H1 (cell line): ENCODE measurements at places on chromosomes 4 and X.

- DNase-seq = peak; percentile 7
Measured at GRCh38 chrX:77160301-77160700, 286.9 kb upstream of the FGF16 start.

DNA sequence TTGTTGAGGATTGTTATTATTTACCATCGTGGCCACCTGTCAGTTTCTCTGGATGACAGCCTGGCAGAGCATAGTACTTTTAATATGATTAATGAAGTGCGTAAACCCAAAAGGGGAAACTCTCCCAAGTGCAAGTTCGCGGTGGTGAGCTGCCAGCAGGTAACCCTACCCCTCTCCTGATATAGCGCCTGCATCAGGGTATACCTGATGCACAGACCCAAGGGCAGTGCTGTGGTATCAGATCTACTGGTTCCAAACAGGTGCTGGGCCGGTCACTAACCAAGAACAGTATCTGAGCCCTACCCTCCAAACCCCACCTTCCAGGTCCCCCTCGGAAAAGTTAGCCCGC is 1.6 kb downstream of the RNF150 start:
- no peak for DNase-seq

DNA sequence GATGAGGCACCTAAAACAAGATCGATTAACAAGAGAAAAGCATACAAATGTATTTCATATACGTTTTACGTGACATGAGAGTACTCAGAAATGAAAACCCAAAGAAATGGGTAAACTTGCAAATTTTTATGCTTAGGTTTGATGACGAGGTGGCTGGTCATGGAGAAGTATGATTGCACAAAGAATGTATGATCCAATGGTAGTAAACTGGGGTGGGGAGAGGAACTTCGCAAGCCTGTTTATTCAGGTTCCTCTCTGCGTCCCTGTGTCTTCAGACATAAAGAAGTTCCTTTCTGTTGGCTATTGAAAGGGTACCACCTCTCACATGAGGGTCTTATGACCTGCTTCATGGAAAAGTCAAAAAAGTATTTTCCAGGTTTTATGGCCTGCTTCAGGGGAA is 309.2 kb downstream of the BCOR start:
- no peak for DNase-seq

DNA sequence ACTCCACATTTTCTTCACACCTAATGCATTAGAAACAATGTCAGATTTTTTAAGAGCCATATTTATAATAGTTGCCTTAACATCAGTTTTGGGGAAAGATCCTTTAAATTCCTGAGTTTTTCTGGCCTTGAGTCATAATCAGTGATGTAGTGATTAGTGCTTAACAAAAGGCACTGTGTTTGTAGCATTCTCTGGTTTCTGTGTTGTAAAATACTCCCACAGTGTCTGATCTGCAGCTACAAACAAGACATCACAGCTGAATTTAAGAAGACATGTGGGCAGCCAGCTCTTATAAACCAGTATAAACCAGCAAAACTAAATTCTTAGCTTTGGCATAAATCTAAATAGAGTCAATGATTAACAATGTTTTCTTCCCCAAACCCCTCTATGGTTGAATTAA is 233.8 kb downstream of the FSTL5 start:
- DNase-seq = no peak

- no peak for DNase-seq
Measured at GRCh38 chrX:109873983-109874382, 128.9 kb upstream of the TMEM164 start.

DNA sequence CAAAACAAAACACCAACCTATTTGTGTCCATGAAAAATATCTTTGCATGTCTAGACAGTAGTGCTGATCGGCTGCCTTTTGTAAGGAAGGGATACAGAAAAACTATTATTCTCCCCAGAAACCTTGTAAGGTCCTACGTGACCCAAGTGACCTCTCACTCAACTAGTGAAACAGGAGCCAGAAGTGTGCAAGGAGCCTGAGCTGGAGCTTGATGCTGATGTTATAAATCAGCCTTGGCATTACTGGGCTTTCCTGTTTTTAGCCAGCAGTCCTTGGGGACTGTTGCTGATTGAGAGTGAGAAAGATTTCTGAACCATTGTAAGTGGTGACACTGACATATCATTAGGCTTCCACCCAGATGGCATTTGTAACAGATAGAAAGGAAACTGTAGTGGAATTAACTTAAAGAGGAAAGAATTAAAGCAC is 100.8 kb upstream of the LIMCH1 start:
- no peak for DNase-seq

- DNase-seq = no peak
Measured at GRCh38 chrX:149630681-149631233, 835 bp downstream of the TMEM185A start.

DNA sequence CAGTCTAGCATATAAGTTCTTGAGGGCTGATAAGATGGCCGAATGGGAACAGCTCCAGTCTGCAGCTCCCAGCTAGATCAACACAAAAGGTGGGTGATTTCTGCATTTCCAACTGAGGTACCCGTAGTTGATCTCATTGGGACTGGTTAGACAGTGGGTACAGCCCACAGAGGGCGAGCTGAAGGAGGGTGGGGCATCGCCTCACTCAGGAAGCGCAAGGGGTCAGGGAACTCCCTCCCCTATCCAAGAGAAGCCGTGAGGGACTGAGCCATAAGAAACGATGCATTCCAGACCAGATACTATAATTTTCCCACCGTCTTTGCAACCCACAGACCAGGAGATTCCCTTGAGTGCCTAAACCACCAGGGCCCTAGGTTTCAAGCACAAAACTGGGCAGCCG is 109.0 kb downstream of the RPS6KA6 start:
- DNase-seq = no peak

DNA sequence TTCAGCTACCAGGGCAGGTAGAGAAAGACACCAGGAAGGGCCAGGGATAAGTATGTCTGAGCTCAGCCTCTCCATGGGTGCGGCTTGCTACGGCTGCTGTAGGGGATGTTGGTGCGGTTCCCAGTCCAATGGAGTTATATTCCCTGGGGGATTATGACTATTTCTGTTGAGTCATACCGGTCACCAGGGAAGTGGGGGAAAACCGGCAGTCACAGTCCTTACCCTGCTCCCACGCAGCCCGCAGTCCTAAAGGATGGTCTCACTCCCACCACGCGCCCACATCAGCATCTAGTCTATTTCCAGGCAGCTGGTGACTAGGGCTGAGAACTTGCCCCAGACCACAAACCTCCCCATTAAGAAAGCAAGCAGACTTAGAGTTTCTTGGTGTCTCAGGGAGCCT is 191.6 kb downstream of the VEGFC start:
- DNase-seq = no peak

- DNase-seq = no peak
Measured at GRCh38 chr4:133598779-133599178, 449.7 kb downstream of the PCDH10 start.

GRCh38 chr4:84938316-84938715 is 28.2 kb downstream of the WDFY3 start:
- no peak for DNase-seq

- DNase-seq = no peak
Measured at GRCh38 chr4:7623468-7623867, 188.7 kb upstream of the PSAPL1 start.

- DNase-seq = no peak
Measured at GRCh38 chrX:105876658-105877057, 54.3 kb downstream of the NRK start.

DNA sequence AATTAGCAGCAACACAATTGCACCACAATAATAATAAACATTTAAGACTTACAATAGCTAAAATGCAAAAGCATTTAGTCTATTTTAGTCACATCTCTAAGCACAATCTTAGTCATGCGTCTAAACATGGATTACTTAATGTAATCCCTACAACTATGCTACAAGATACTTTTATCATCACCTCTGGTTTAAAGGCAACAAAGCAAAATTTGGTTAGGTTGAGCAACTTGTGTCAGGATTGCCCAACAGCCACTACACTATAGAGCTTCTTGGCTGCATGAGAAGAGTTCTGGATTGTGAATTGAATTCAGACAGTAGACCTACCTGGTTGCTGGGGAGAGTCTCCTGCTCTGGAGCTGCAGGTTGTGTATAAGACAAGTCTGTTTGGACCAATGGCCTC is 146.5 kb upstream of the PUDP start:
- no peak for DNase-seq

DNA sequence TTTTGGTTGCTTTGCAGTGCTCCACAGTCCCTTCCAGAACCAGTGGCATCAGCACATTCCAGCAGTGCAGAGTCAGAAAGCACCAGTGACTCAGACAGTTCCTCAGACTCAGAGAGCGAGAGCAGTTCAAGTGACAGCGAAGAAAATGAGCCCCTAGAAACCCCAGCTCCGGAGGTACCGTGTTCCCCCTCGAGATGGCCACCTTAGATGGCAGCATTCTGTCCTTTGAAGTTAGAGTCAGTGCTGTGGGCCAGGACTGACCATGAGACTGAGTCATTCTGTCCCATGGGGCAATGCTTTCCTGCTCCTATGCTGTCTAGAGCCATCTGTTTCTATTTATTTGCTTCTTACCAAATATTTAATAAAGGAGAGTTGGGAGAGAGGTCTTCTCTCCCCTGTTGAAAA is 112.3 kb downstream of the KLHL8 start:
- DNase-seq = no peak

GRCh38 chrX:153473126-153473525 is 2.8 kb upstream of the HAUS7 start:
- DNase-seq = no peak

GRCh38 chr4:94448815-94449375 is 2.8 kb upstream of the PDLIM5 start:
- no peak for DNase-seq

DNA sequence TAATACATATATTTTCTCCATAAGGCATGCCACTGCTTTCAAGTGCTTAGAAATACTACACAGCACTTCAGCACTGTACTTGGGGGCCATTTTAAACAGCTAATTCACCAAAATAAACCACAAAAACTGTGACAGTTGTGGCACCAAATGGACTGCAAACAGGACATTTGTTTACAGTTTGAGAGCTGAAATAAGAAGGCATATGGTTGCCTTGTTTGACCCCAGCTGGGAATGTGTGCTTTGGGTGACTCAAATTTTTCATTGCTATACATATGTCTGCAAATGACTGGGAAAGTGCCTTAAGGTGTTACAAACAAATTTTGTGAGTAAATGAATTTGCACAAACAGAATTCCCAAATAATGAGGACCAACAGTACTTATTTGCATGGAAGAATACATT is 124.2 kb downstream of the BANK1 start:
- DNase-seq = no peak

DNA sequence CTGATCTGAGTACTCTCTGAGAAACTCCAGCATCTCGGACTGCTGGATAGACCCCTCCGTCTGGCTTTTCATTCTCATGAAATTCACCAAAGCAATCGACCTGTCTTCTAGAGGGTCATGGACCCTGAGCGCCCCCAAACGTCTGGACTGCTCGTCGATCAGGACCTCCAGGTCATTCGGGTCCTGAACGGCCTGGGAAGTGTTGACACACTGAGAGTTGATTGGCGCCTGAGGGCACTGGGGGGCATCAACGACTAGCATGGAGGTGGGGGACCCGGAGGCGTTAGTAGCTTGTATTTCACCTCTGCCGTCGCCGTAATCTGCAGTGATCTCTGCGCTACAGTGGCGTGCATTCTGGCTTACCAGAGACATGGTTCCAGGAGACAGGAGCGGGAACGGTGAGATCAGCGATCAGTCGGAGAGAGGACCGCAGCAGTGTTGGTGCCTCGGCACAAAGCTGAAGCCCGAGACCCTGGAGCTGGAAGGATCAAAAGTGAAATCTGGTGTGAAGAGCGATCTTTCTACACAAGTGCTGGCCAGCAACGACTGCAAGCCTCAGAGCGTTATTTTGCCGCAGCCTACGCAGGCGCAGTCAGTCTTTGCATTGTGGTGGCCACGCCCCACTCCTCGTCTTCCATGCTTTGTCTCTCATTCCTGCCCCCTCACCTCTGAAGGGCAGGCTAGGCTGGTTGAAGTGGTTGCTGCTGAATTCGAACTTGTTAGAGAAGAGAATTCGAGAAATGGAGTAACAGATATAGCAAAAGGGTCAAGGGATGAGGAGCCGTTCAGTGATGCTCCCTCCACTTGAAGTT is at the start of gene MAGEE2:
Gene MAGEE2 (minus strand): TSS at position 575 of the 812 bp plus-strand sequence. CDS start 203 bp downstream, at position 372.
- DNase-seq = no peak

- no peak for DNase-seq
Measured at GRCh38 chrX:16658284-16658683, 8.3 kb downstream of the S100G start.

DNA sequence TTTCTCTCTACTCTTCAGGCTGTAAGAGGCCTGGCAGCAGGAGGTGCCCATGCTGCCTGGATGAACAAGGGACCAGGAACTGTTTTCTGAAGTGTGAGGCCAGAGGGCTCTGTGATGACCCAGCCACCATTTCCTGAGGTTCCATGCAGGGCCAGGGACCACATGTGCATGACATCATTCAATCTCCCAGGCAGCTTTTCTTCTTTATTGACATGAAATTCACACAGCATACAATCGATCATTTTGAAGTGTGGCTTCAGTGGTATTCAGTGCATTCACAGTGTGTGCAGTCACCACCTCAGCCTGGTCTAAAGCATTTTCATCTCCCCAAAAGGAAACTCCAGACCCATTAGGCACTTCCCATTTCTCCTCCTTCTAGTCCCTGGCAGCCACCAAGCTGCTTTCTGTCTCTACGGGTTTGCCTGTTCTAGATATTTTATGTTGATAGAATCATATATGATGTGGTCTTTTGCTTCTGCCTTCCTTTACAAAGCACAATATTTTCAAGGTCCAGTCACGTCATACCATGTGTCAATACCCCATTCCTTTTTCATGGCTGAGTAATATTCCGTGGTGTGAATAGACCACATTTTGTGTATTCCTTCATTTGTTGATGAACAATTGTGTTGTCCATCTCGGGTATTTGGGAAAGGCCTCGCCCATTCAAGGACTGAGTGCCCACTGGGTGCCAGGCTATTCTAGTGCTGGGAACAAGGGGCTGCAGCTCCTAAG is 93.1 kb downstream of the PSAPL1 start:
- DNase-seq = no peak

GRCh38 chr4:19039816-19040215 is 1018.3 kb upstream of the LCORL start:
- DNase-seq = no peak

DNA sequence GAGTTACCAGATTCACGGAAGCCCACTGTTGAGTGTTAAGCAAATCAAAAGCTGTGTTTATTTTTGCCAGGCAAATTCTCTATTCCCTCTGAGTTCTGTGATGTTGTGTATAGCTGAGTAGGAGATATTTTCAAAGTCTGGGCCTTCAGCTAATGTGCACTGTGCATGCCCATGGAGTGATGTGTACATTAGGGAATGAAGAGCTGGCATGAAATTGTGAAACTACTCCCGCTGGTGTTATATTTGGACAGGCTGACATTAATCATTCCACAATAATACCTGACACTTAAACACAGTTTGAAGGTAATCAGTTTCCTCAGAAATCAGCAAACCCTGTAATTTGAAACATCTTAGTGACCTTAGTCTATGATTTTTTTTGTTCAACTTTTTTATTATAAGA is 88.1 kb upstream of the MBNL3 start:
- DNase-seq = no peak

- no peak for DNase-seq
Measured at GRCh38 chr4:186200516-186200915, 9.1 kb downstream of the CYP4V2 start.

DNA sequence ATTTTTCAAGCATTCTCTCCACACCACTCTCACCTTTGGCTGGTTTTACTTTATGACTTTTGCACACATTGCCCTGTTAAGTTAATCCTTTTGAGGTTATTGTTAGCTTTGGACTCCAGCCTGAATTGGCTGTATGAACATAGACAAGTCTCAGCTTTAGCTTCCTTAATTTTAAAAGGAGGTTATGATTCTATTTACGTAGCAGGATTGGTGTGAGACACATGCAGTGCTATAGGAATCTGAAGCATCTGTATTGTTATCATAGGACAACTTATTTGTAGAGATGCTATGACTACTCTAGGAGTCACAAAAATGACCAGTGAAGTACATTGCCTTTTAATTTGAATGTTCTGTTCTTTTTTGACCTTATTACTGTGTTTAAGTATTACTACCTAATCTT is 15.7 kb downstream of the PGAM4 start:
- DNase-seq = no peak
